BJ (cell line): ENCODE measurements at places on chromosomes 16 and 17. TPM values are rescaled to one million over a fixed set of nuclear protein-coding genes. Genes with fewer than 3 reads are reported as not detected.

MYADML2 gene
- polyA plus RNA-seq, result not detected in 2 replicates

LASP1 gene
- 254 and 321 TPM in 2 replicates for polyA plus RNA-seq

MT1A gene
- 0.82 TPM in 1 of 2 replicates, not detected in the other for polyA plus RNA-seq

CHAD gene
- not detected in 2 replicates for polyA plus RNA-seq

KRTAP1-1 gene
- polyA plus RNA-seq, result 0.32 TPM in 1 of 2 replicates, not detected in the other

MAPT gene
- polyA plus RNA-seq, result 0.16 and 0.23 TPM in 2 replicates

TENT4B gene
- 7.2 and 9.9 TPM in 2 replicates for polyA plus RNA-seq

TMEM100 gene
- 0.07 TPM in 2 replicates for polyA plus RNA-seq

ENGASE gene
- polyA plus RNA-seq, result 4.7 and 7.4 TPM in 2 replicates

HBA2 gene
- 0.17 TPM in 1 of 2 replicates, not detected in the other for polyA plus RNA-seq

ESRP2 gene
- polyA plus RNA-seq, result 0.04 TPM in 2 replicates

KRTAP9-2 gene
- not detected in 2 replicates for polyA plus RNA-seq

CMTR2 gene
- 10.2 and 19.6 TPM in 2 replicates for polyA plus RNA-seq

OR1A1 gene
- not detected in 2 replicates for polyA plus RNA-seq

CNGB1 gene
- polyA plus RNA-seq, result not detected in 2 replicates
